ENCODE measurements at places on chromosomes 2 and 18.

- DNase-seq: no peak
Observed at GRCh38 chr2:221671515-221671914, 99.4 kb upstream of the EPHA4 start.

- no peak for DNase-seq
Observed at GRCh38 chr2:236302555-236302954, 38.3 kb upstream of the ASB18 start.

DNA sequence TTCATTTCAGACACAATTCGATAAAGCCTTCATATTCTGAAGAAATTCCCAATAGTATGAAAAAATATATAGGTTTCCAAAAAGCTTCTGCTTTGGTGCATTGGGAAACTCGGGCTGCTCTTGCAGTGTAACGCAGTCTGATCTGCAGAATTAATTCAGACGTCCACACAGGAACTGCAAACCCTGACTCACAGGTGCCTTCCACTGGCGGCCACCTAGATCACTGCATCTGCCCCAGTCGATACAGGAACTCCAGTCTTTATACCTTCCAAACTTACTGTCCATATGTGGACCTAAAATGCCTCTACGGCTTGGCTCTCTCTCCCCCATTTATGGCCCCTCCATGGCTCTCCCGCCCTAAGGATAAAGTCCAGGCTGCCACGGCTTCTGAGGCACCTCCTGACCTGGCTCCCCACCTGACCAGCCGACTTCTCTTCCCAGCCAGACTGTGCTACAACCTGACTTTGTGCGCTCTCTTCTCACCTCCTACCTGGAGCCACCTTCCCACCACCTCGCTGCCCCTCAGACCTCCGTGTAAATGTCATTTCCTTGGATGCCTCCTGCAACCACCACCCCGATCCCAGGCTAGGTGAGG lies 39.7 kb downstream of the L3MBTL4 start:
- DNase-seq: no peak

DNA sequence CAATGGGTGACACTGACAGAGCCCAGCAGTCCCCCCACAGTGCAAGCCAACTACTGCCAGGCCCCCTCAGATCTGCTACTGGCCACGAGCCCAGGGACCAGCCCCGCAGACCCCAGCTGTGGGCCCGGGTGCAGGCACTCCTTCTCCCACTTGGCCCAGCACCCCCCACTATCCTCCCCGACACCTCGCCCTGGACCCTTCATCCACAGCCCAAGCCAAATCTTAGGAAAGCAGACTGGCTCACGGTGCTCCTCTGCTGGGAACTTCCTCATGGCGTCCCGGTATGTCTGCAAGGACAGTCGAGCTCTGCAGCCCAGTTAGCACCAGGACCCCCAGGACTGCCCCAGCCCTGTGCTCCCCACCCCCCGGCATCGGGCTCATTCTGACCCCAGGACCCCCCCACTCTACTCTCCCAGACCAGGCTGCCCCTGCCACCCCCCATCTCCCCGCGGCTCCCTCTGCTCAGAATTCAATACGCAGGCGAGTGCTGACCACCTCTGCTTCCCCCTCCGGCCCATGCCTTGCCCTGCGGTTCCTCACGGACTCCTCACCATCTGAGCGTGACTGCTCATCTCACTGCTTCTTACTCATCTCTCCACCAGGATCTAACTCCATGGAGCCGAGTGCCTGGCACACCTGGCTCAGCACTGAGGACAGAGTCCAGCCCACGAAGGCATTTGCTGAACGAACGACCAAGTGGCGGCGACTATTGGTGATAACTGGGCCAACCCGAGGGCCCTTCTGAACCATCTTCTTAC lies 85.7 kb downstream of the PXDN start:
- DNase-seq: no peak

- DNase-seq: no peak
Observed at GRCh38 chr2:147648471-147648870, 196.4 kb upstream of the ACVR2A start.

DNA sequence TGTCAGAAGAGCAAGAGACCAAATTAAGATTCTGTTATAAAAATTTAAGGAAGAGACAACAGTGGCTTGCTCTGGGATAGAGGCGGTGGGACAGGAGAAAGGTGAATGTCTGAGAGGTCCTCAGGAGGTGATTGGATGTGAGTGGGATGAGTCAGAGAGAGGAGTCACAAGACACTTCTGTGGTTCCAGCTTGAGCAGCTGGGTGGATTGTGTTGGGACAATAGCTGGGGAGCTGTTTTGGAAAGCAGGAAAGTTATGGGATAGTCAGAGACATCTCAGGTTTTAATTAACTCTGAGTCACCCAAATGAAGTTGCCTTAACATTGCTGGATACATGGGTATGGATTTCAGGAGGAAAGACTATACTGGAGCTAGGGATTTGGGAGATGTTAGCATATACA lies 218.0 kb upstream of the TRIB2 start:
- DNase-seq: no peak

- DNase-seq: no peak
Observed at GRCh38 chr2:191036363-191036762, 22.4 kb upstream of the STAT1 start.

DNA sequence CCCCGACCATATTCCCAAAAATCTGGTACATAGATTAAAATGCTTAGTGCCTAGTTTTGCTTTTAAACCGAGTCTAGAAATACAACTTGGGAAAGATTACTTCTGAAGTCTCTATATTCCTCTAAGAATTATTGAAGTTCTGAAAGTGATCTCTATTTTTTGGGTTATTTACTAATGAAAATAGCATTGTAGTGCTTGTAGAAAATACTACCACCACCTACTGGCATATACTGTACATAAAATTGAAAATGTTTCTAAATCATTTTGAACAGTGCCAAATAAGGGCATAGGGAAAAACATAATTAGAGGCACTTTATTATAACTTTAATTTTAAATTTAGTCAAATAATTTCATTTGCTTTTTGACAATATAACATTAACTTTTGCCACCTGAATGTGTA lies 1399.6 kb upstream of the ZEB2 start:
- no peak for DNase-seq

DNA sequence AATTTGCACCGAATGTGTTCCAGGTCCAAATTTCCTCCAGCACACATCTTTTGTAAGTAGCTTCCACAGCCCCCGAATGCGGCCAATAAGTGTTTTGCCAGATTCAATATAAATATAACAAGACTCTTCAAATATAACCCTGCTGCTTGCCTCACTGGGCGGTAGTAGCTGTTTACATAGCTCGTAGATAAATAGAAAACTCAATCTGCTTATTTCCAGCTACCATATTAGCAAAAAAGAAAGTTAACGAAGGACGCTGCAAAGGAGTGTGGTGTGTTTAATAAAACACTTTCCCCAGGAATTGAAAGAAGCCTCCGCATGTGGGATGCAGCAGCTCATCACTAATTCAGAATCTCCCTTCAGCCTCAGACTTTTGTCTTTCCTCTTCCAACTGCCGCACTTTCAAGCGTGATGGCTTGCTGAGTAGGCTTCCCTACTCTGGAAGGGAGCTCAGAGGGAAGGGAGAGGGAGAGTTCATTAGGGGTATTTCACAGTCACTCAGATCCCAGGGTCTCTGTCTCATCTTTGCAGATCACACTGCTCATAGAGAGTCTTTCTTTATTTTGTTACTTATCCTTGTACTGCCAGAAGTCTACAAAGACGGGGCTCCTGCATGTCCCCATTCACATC lies 367.0 kb downstream of the RND3 start:
- DNase-seq: no peak

DNA sequence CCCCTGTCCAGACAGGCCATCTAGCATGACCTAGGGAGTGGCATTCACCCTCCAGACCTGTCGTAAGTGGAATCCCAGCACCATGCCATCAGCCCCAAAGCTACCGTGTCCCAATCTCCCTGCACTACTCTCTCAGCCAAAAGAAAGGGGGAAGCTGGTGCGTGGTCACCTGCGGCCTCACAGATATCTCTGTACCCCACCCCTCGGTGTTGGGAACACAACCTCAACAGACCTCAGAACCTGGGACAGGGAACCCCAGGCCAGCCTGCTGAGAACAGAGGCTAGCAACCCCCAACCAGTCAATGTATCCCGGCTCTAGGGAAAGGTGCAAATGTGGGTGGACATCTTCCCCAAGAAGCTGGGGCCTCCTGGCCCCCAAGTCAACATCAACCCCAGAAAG lies 38.2 kb downstream of the LMAN2L start:
- DNase-seq: no peak

DNA sequence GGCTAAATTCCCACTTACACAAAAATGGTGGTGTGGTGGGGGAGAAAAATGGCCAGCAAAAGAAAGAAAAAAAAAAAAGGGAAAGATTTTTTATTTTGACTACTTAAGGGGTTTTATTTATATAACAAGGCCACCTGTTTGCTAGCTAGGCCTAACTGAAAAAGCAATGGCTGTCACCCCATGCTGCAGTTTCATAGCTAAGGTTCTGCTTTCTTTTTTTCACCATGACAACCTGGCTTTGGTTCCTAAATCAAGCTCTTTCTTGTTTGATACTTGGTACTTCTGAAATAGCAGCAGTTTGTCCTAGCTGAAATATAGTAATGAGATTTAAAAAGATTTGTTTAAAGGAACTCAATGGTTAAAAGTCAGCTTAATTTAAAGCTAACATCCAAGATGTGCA lies 433.2 kb upstream of the MEX3C start:
- DNase-seq: no peak

- DNase-seq: no peak
Observed at GRCh38 chr2:164754157-164755093, 87.2 kb downstream of the COBLL1 start.

DNA sequence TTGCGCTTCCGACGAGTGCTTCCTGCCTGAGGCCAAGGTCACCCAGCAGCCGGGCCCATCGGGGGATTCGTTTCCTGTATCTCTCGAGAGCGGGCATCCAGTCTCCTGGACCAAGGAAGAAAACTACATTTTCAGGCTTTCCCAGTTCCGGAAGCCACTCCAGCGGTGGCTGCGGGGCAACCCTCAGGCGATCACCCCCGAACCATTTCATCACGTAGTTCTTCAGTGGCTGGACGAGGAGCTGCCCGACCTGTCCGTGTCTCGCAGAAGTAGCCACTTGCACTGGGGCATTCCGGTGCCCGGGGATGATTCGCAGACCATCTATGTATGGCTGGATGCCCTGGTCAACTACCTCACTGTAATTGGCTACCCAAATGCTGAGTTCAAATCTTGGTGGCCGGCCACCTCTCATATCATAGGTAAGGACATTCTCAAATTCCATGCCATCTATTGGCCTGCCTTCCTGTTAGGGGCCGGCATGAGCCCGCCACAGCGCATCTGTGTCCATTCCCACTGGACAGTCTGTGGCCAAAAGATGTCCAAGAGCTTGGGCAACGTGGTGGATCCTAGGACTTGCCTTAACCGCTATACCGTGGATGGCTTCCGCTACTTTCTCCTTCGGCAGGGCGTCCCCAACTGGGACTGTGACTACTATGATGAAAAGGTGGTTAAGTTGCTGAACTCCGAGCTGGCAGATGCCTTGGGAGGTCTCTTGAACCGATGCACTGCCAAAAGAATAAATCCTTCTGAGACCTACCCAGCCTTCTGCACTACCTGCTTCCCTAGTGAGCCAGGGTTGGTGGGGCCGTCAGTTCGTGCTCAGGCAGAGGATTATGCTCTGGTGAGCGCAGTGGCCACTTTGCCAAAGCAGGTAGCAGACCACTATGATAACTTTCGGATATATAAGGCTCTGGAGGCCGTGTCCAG lies 1.0 kb downstream of the MARS2 start:
- DNase-seq: no peak

- peak; percentile 15 for DNase-seq
Observed at GRCh38 chr2:28325567-28326468, 66.8 kb upstream of the FOSL2 start.

GRCh38 chr2:134234535-134234934 lies 19.3 kb upstream of the MGAT5 start:
- no peak for DNase-seq

DNA sequence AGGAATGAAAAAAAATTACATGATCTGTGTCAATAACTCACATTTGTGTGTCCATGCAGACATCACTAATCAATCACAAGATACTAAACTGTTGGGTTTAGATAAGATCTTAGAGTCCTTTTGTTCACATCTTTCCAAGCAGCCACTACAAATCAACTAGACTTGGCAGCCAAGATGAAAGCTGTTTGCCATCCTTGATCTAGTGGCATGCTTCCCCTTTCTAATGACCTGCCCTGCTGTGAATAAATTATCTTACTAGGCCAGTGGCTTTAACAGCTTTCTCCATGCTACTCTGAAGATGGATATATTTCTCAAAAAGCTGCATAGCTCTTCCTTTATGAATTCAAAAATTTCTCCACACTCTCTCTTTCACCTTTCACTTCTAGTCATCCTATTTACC lies 1338.0 kb upstream of the ACVR2A start:
- no peak for DNase-seq

DNA sequence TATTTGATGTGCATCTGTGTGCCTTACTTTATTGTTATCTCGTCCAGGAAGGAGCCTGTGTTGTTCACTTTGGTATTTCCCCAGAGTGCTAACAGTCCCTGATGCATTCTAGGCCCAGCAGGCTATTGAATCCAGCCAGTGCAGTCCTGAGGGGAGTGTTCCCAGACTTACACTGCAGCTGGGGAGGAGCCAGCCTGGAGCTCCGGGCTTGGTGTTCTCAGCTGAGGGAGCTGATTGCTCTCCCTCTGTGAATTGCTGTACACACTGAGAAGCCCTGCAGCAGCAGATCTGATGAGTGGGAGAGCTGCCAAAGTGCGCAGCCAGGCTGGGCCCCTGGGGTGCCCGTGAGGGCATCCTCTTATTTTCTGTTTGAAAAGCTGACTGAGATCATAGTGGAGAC lies 159.2 kb downstream of the GALNT3 start:
- no peak for DNase-seq

GRCh38 chr18:79546781-79547272 lies 132.8 kb upstream of the CTDP1 start:
- no peak for DNase-seq

GRCh38 chr2:161651547-161651946 lies 27.3 kb downstream of the SLC4A10 start:
- no peak for DNase-seq

- DNase-seq: no peak
Observed at GRCh38 chr2:40287195-40287594, 164.7 kb downstream of the SLC8A1 start.

DNA sequence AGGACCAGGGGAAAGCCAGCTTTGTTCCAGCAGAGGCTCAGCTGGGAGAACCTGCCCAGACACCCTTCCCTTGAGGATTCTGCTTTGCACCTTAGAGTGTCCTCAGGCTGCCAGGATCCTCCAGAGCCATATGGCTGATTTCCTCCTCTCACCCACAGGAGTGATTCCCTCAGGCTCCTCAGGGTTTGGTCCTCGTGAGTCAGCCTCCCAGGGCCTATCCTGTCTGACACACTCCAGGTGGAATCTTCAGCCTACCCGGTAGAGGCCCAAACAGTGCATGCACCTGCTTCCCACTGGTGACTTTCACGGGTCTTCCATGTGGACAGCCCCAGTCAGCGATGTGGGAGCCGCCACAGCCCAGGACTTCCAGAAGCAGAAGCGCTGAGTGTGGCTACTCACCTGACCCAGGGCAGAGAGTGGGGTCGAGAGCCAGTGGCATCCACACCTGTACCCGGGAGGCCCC lies 73.3 kb downstream of the TFCP2L1 start:
- DNase-seq: no peak

- no peak for DNase-seq
Observed at GRCh38 chr2:53233759-53234547, 533.7 kb upstream of the CHAC2 start.
